Stimulated activated naive CD8-positive, alpha-beta T cell treated with anti-CD3 and anti-CD28 coated beads, Interleukin-15, amount 100 ng/mL, for 72 hours (primary cell): ENCODE measurements at places on chromosomes 12 and 14.

DNA sequence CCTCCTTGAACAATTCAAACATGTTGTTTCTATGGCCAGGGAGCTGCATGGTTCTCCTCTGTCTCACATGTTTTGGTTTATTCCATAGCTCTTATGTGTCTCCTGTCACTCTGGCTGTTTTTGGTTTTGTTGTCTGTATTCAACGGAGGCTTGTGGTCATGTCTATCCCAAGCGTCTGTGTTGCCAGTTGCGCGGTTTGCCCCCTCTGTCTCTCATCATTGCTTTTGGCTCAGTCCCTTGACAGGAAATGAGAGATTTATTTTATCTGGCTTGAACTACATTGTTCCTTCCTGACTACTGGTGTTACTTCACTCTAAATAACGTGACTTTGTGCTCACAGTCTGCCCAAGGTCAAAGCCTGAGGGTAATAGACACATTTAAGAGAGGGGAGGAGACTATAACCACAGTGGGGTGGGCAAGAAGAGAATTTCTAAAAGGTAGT lies 96.4 kb upstream of the SOX5 start:
- DNase-seq = no peak

DNA sequence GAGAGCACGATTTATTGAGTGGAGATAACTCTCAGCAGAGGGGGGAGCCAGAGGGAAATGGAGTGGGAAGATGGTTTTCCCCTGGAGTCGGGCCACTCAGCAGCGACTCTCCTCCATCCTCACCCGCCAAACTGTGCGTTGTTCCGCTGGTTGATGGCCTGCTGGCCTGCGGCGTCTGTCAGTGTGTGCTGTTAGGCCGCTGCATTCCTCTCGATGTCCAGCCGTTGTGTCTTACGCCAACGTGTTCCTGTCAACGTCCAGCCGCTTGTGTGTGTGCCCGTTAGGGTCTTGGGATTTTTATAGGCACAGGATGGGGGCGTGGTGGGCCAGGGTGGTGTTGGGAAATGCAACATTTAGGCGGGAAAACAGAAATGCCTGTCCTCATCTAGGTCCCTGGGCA lies 69.2 kb downstream of the PTPRQ start:
- no peak for DNase-seq

DNA sequence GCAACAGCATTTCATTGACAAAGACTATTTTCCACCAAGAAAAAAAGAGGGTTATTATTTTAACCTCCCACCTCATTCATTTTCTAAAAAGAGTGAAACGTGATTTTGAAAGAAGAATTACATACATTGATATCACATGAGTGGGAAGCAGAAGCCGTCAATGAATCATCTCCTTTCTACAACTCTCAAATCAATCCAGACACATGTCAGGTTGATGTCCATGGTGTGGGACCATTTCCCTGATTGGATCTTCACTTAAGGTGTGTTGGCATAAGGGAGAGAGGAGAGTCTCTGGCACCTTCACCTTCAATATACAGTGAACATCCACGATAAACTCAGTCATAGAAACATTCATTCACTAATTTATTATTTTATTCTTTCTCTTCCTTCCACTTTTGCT lies 1095.1 kb downstream of the BCL11B start:
- DNase-seq = no peak

GRCh38 chr12:18402872-18403611 lies 141.7 kb downstream of the PIK3C2G start:
- DNase-seq = no peak

GRCh38 chr12:96048393-96048969 lies 13.1 kb upstream of the LTA4H start:
- no peak for DNase-seq

GRCh38 chr14:56592746-56593544 lies 13.3 kb downstream of the TMEM260 start:
- no peak for DNase-seq

DNA sequence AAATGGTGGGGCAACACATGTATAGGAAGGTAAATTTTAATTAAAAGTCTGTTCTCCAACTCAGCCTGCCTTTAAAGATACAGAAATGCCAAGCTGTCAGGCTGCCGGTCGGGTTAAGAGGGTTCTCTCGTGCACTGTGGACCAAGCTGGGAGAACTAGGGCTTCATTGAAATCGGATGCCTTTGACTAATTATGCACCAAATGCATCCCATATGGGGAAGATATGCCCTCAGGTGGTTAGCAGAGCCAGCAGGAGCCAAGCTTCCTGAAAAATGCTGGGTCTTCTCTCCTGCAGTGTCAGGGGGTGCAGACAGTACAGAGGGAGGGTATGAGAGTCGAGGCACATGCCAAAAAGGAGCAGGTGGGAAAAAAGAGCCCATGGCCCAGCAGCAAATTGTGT lies 236.1 kb downstream of the CACNA1C start:
- no peak for DNase-seq

GRCh38 chr12:127052511-127053232 lies 1214.3 kb upstream of the TMEM132C start:
- no peak for DNase-seq

GRCh38 chr12:88451205-88451604 lies 129.1 kb downstream of the KITLG start:
- no peak for DNase-seq
